ENCODE measurements at places on chromosomes 12 and 14.

- DNase-seq: no peak
Measured at GRCh38 chr12:120814903-120815429, 89.2 kb downstream of the SPPL3 start.

GRCh38 chr12:104575442-104576186, 118.9 kb downstream of the CHST11 start:
- DNase-seq: no peak

GRCh38 chr12:75815756-75816155, 215.8 kb downstream of the PHLDA1 start:
- no peak for DNase-seq

GRCh38 chr12:49969027-49969426, 3.7 kb upstream of the AQP6 start:
- no peak for DNase-seq

DNA sequence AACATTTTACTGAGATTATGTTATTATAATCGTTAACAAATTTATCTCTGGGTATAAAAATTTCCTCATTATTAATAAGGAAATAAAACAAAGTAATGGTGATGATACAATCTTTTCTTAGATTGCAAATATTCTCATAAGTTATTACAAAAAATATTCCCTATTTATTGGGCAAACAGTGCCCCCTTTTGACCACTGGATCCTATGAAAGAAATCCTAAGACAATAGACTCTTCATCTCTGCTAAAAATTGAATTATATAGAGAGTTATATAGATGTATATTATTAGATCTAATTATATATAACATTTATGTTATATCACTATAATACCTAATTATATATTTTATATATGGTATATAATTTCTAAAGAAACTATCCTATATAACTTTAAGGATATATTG, 94.2 kb upstream of the FGD4 start:
- no peak for DNase-seq

DNA sequence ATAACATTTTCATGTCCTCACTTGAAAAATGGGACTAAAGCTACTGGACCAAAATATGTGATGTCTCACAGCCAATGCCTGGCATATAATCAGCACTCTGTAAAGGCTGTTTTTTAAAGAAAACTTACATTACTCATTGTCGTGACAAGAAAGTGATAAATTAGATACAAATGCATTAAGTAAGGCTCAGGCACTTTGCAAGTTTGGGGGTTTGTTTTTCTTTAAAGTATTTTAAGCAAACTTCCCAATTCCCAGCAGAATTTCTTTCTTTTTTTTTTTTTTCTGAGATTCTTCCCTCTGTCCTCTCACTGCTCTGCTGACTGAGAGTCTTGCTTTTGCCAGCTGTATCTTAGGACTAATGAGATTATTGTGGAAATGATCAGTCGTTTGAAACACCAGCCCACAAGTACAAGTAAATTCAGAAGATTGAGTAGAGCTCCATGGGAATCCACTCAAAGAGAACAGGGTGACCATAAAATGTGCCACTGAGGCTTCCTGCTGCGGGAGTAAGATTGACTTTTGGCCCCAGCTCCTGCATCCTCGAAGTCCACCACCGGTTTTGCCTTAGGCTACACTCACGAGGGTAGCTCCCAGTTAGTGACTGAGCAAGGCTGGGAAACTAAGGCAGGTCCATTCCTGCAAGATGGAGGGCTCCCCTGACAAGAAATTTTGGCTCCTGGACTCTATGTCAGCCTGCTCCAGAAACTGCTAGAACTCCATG, 82.8 kb downstream of the TMTC1 start:
- DNase-seq: no peak

GRCh38 chr12:570435-570920, 92.8 kb downstream of the NINJ2 start:
- no peak for DNase-seq

- DNase-seq: no peak
Measured at GRCh38 chr14:76923431-76924370, 97.5 kb downstream of the LRRC74A start.

- DNase-seq: no peak
Measured at GRCh38 chr14:94879537-94879936, 109.6 kb upstream of the GSC start.

DNA sequence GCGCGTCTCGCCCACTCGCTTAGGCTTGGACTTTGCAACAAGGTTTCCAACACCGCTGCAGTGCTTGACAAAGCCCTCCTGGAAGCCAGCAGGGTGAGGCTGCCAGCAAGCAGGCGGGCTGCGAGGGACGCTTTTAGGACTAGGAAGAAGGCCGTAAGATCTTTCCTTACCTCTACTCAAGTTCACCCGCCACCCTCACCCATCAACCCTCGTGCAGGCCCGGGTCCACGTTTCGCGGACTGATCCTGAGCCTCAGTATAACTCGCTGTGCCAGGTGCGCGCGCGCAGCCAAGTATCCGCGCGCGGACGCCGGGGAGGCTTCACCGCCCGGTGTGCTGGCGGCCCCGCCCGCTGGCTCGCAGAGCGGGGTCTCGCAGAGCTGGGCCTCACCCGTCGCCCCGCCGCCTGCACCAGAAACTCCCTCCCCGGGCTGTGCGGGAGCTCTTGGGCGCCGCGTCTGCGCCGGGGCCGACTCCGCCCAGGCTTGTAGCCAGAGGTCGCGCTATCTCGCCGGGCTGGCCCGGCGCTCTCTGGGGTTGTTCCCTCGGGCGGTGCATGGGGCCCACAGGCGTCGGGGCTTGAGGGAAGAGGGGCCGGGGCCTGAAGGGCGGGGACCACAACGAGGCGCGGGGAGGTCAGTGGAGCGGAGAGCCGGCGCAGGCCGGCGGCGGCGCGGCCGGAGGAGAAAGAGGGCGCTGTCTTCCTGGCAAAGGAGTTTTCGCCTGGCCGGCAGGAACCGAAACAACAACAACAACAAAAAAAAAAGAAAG, 7.6 kb upstream of the SIX1 start:
- peak; percentile 58 for DNase-seq

DNA sequence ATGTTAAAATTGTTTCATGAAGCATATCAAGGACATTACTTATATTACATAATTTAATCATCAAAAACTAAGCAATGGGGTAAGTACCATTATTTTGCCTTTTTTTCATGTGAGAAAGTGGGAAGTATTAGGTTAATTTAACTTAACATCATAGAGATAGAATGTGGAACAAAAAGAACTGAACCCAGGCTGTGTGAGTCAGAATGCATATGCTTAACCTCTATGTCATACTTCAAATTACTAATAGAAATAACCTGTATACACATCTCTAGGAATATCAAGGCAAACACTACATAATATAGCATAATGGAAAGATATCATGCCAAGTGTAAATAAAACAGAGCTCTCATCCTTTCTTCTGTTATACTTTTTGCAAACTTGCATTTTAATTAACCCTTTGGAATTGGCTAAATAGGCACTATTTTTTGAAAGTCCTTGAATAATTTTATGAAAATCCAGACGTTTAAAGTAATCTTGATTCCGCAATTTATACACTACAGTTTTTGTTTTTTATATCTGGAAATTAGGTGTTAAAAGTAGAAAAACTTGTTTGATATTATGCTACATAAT, 777.7 kb downstream of the SLC6A15 start:
- DNase-seq: no peak

- no peak for DNase-seq
Measured at GRCh38 chr14:23362200-23362599, 2.8 kb downstream of the EFS start.

DNA sequence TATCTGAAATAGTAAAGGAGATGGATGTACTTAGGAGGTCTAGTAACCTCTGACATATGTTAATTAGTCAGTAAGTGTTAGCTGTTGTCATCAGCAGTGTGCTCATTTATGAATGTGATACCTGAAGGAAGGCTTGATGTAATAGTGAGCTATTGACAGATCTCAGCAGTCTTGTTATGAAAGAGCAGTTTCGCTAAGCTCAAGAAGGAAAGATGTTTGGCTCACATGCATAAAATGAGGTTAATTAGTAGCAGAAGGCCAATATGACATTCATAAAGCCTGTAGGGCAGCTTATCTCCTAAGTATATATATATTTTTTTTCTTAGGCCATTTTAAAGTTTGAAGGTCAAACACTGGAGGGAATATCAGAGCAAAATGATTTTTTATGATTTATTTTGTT, 2.8 kb downstream of the FAM234B start:
- no peak for DNase-seq

DNA sequence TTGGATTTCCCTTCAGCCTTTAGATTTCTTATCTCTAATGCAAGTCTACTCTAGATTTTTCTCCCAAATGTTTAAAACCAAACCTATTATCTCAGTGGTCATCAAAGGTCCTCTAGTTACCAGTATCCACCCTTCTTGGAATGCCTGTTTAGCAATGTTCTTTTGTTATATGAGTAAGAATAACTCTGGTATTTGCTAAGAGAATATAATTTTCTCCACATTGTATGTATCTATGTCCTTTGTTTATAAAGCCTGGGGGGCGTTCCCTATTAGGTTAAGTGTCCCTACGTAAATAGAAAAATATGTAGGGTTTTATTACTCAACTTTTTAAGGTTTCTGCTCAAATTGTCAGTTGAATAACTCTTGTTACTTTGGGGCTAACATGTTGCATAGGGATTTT, 27.3 kb downstream of the PPM1A start:
- DNase-seq: no peak

GRCh38 chr14:74988131-74988530, 14.6 kb upstream of the EIF2B2 start:
- no peak for DNase-seq

GRCh38 chr14:59677771-59678231, 101.2 kb upstream of the CCDC175 start:
- no peak for DNase-seq

DNA sequence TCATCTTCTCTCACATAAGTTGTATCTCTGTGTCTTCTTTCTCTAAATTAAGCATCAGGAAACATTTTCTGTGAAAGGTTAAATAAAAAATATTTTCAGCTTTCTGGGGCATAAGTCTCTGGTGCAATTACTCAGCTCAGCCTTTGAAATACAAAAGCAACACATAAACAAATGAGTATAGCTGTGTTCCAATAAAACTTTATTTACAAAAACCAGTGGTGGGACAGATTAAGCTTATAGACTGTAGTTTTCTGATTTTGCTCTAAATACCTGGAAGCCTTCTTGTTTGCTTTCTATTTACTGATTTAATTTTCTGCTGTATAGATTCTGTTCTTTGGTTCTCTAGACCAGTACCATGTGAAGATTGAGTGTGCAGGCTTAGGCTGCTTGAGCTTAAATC, 655.1 kb downstream of the VRK1 start:
- DNase-seq: no peak

DNA sequence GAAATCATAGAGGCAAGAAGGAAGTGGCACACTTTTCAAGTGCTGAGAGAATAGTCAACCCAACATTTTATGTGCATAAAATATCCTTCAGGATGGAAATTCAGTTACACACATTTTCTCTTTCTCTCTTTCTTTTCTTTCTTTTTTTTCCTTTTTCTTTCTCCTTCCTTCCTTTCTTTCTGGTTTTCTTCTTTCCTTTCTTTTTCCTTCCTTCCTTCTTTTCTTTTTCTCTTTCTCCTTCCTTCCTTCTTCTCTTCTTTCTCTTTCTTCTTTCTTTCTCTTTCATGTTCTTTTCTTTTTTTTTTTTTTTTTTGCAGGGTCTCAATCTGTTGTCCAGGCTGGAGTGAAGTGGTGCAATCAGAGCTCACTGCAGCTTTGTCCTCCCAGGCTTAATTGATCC, 38.7 kb upstream of the OR5AU1 start:
- DNase-seq: no peak

DNA sequence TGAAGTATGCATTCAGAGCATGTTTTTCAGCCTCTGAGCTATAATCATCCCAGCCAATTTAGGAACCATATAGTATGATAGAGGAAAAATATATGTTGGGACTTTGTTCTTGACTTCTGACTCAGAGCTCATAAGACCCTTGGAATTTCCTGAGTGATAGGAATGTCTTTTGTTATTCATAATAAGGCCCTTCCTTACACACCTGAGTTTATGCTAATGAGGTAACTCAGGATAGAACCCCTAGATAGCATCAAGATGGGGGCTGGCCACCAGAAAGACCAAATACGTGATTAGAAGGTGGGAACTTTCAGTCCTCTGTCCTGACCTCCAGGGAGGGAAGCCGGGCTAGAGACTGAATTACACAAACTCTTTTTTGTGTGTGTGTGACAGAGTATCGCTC, 32.4 kb upstream of the PLEK2 start:
- no peak for DNase-seq

DNA sequence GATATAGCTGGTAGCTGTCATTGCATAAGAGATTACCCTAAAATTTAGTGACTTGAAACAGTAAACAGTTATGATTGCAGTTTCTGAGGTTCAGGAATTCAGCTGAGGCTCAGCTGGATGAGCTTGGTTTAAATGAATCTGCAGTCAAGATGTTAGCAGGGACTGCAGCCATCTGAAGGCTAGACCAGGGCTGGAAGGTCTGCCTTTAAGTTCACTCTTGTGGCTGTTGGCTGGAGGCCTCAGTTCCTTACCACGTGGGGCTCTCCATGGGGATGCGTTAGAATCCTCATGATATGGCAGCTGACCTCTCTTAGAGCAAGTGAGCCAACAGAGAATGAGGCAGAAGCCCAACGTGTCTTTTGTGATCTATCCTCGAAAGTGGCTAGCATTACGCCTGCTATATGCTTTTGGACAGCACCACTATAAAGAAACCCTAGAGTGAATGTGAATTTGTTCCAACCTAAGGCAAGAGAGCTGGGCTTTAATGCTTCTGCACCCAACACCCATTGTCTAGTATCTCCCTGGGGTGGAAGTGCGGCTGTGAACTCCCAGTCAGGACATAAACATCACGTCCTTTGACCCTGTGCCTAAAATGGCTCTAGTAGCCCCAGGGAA, 26.0 kb downstream of the HSPB8 start:
- DNase-seq: no peak

DNA sequence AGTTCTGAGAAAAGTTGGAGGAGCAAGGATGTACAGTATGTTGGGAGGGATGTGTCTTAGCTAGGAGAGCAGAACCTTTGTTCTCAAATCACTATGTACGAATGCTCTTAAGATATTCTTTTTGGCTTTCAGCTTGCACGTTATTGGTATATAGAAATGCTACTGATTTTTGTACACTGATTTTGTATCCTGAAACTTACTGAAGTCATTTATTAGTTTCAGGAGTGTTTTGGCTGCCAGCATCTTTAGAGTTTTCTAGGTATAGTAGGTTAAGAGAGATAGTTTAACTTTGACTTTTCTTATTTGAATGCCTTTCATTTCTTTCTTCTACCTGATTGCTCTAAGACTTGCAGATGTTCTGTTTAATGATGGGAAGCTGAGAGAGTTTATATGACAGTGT, 442.8 kb upstream of the FBXO33 start:
- no peak for DNase-seq
